ENCODE measurements at places on chromosomes 12 and 14.

- no peak for DNase-seq
These were observed 2.3 kb downstream of the MEG3 start for GRCh38 chr14:100828031-100828769.

GRCh38 chr12:22562036-22563028, 18.0 kb upstream of the C2CD5 start:
- no peak for DNase-seq

DNA sequence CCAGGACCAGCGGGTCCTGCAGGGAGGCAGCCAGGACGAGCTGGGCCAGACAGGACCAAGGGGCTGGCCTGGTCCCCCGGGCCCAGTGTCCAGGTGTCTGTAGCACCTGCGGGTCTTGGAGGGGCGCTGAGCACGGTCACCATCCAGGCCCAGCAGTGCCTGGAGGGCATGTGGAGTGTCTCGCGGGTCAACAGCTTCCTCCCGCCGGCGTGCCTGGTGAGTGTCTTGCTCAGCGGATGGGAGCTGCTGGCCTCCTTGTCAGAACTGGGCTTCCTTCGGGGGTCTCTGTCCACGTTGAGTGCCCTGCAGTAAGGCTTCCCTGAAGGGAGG, 13.8 kb downstream of the KIF26A start:
- DNase-seq = no peak

GRCh38 chr12:108799401-108800243, 57.8 kb downstream of the SSH1 start:
- DNase-seq = no peak

DNA sequence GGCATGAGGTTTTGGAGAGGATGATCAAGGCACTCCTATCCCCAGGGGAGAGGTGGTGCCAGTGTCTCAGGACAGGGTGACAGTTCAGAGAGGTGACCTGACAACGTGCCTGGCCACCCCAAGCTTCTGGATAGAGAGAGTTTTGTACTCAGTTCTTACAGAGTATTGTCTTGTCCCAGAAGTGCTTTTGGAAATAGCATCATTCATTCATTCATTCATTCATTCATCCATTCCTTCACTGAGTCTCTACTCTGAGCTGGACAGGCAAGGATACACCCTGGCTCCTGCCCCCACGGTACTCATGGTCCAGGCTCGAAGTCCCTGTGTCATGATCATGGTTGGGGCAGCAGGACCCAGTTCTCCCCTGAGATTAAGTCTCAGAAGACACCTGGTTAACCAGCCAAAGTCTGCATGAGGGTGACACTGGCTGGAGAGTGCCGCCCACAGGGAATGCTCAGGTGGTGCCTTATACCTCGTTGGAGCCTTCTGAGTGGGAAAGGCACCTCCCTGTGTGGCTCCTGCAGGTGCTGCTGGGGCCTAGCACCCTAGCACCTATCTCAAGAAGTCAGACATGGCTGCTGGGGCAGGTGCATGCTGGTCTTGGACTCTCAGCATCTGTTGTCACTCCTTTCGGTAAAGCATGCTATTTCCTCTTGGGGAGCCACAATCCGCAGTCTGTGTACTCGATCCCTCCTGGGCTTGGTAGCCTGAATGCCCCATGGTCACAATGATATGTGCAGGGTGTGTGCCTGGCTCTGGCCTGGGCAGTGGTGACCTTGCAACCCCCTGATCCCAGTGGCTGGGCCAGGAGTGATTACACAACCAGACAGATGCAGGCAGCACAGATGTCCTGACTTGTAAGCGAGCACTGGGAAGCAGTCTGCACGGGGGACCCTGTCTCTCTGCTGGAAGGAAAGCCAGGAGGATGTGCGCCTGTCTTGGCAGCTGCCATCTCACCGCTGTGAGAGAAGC, 57.8 kb downstream of the C14orf132 start:
- DNase-seq = no peak

DNA sequence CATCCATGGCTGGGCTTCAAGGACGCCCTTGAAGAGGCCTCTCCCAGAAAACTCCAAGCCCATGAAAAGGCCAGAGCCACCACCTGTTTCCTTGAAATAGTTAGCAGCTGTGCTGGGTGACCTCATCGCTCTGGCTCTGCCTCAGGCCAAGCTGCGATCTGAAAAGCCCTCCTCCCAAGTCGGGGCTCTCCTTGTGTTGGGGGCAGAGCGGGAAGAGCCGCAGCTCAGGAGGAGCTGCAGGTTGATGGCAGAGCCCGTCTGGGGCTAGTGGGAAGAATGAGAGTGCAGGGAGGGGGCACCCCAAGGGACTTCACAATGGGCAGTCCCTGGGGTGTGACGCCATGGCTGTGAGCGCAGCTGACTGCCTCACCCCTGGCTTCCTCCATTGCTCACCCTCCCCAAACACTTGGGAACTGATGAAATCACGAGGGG, 50.0 kb upstream of the STON2 start:
- DNase-seq = no peak

GRCh38 chr14:101349108-101349507, 212.2 kb upstream of the DIO3 start:
- DNase-seq = no peak

DNA sequence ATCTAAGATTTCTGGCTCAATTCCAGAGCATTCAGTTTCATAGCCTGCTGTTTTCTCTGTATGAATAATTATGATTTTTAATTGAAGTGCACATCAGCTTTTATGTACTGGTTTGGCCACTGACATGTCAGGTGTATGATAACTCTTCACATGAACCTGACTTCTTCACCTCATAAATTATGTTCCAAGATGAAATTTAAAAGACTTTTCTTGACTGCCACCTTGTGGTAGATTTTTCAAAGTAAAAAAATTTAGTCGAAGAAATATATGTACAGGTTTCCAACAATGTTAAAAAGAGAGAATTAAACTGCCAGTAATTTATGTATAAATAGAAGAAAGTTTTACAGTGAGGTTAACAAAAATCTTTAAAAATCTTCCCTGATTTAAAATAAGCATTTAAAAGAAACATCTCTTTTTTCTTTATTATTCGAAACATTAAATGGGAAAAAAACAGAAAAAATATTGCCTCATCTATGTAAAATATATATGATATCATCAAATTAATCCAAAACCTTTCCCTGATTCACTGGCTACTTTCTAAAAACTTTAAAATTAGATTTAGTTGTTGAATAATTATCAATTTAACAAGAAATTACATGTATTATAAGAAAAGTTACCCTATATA, 124.9 kb upstream of the ATXN7L3B start:
- no peak for DNase-seq

DNA sequence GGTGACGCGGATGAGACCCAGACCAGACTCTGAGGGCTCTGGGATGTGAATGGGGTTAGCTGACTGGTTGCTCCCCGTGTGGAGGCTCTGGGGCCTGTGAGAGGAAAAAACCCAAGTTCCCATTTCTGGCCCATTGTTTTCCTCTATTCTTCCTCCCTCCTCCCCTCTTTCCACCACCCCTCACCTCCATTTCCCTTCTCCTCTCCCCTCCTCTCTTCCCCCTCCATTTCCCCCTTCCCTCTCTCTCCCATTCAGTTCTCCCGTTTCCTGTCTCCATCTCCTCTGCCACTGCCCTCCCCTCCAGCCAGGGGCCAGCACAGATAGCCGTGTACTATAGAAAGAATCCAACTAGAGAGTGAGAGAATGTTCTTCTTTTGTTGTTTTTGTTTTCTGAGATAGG, 12.6 kb upstream of the PRPH start:
- no peak for DNase-seq

DNA sequence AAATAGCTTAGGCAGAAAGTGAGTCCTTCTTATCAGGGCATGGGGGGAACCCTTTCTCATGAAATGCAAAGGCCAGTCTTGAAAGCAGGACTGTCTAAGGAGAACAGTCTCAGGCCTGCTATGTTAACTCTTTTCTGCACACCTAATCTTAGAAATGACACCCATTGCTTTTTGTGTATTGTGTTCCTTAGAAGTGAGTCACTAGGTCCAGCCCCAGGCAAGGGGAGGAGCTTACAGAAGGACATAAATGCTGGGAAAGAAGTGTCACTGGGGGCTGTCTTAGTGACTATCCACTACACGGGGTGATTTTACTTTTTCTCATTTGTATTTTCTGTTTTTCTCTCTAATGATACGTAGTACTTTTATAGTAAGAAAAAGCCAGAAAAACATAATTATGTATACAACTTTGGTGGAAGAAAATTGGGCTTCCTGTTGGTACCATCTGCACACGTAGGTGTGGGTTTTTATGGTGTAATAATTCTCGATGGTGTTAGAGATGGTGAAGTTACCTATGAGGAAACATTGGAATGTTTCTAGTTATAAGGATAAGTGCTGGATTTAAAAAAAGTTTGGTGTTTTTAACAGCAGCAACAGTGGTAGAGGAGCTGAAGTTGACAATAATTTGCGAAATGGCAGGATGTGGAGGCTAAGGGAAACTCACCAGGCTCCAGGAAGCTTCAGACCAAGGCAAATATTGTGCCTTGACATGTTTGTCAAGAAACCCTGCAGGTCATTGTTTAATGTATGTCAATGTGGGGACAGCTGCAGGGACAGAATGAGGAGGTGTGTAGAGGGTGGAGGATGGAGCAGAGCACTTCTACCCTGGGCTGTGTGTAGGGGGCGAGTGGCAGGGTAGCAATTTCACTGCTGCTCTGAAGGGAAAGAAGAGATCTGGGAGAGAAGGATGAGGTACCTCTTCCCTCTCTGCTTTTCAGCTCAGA, 214.9 kb downstream of the KTN1 start:
- no peak for DNase-seq

DNA sequence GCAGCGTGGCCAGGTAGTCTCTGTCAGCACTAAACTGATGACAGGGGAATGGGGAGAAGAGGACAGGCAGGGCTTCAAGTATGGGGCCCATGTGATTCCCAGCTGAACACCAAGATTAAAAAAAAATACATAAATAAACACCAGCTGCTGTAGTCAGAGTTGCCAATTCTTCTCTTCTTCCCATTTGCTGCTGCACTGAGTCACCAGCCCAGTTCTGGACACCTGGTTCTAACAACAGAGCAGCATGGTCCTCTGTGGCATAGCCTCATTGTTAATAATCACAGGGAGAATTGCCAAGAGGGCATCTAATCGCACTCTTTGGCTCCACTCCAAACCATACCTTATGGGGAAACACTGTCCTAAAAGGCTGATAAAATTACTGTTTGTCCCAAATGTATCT, 15.1 kb downstream of the PPM1H start:
- no peak for DNase-seq

DNA sequence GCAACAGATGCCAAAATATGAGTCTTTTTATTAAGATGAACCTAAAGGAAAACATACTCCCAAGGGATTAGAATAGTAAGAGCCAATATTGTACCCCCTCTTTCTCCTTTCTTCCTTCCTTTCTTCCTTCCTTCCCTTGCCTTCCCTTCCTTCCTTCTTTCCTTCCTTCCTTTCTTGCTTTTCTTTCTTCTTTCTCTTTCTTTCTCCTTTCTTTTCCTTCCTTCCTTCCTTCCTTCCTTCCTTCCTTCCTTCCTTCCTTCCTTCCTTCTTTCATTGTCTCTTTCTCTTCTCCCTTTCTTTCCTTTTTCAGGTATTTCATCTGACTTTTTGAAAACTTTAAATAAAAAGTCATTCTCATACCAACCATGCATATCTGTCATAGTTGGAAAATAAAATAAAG, 892.5 kb downstream of the LRFN5 start:
- no peak for DNase-seq

DNA sequence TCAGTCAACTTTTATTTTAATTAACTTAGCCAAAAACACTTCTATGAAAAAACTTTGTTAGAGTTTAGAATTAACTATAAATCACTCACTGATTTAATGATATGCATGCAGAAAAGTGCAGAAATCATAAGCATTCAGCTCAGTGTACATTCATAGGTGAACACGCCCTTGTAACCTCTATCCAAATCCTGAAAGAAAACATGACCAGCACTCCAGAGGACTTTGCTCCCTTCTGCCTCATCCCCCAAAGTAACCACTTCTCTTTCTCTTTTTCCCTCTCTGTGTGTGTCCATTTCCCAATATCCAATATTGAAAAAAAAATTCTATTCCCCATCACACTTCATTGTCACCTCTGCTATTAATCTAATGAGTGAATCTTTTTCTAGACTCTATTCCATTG, 197.1 kb upstream of the FAR2 start:
- DNase-seq = no peak

DNA sequence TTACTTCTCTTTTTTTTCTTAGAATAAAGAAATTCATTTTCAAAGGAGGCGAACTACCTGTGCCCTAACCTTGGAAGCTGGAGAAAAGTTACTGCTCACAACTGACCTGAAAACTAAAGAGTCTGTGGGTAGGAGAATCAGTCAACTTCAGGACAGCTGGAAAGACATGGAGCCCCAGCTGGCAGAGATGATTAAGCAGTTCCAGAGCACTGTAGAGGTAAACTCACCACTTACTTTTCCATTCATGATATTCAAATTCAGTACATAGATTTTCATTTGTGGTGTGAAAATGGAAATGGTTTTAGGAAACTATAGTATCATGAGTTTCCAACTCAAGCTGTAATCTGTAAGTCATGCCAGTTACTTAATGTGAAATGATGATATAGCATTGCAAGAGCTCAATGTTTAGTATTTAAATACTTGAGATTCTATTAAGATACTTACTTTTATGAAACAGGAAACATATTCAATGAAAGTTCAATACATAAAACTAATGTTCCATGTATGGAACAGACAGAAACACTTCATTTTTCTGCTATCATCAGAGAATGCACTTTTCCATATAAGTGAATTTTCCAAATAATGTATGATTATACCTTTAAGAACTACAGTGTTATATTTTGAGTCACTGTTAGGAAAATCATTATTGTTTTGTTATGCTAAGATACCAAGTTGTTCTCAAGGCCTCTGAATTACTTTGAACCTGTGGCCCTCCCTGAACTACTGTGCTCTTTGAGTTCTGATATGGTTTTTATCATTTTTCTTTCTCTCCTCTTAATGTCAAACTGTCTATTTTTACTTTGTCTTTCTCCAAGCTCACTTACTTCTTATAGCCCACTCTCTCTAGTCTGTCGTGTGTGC, 119.0 kb downstream of the ESR2 start:
- no peak for DNase-seq

GRCh38 chr12:54622463-54623183, 12.1 kb downstream of the LACRT start:
- no peak for DNase-seq

DNA sequence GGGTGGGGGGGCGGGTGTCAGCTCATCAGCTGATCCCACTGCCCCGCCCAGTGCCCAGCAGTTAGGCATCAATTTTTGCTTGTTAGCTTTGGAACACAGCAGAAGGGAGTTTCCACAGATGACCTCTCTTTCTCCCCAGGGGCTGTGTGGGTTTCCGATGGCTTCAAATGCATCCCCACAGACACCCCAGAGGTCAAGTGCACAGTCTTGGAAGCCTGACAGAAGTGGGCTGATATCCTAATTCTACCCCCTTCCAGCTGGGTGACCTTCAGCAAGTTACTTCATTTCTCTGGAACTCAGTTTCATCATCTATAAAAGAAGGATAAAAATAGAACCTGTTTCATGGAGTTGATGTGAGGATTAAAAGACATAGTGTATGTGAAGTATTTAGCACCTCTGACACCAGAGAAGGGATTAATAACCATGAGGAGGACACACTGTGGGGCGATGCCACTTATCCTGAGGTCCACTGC, 22.0 kb downstream of the TTC9 start:
- DNase-seq = no peak

- peak; percentile 4 for DNase-seq
These were observed 676 bp downstream of the MRPL42 start for GRCh38 chr12:93468008-93468371.

GRCh38 chr14:31879661-31880348, 197.3 kb upstream of the ARHGAP5 start:
- DNase-seq = no peak

- no peak for DNase-seq
These were observed 7.9 kb downstream of the SLC10A1 start for GRCh38 chr14:69789118-69789640.

- no peak for DNase-seq
These were observed 511.9 kb downstream of the RPL10L start for GRCh38 chr14:46139649-46140048.

Data from neural crest cell (in vitro differentiated cells).